ENCODE measurements at places on chromosomes 2 and 18. TPM values are rescaled to one million over a fixed set of nuclear protein-coding genes. Genes with fewer than 3 reads are reported as not detected.

The ADCYAP1 gene
- total RNA-seq = not detected

The ABCB11 gene
- under 0.01 TPM for total RNA-seq

The CREG2 gene
- total RNA-seq = 0.36 TPM

The TUBA4B gene
- not detected for total RNA-seq

The KATNAL2 gene
- total RNA-seq = 5.0 TPM

The MOGAT1 gene
- not detected for total RNA-seq

The HAUS1 gene
- 40.9 TPM for total RNA-seq

The PLGLB1 gene
- 2.9 TPM for total RNA-seq

The GKN2 gene
- total RNA-seq = not detected

The CPS1 gene
- total RNA-seq = 21.7 TPM

The IL36A gene
- not detected for total RNA-seq

The CD28 gene
- total RNA-seq = not detected

The CERKL gene
- not detected for total RNA-seq

The RAB27B gene
- 99.0 TPM for total RNA-seq

The ZBTB7C gene
- total RNA-seq = 0.36 TPM

The MAIP1 gene
- 26.8 TPM for total RNA-seq

The ANKRD62 gene
- not detected for total RNA-seq

The SLC8A1 gene
- total RNA-seq = 82.9 TPM

The DSC3 gene
- total RNA-seq = under 0.01 TPM

The PRKCE gene
- 22.1 TPM for total RNA-seq

The SF3B1 gene
- total RNA-seq = 253 TPM
